CD8-positive, alpha-beta memory T cell (primary cell): ENCODE measurements at places on chromosomes 7 and 10. TPM values are rescaled to one million over a fixed set of nuclear protein-coding genes. Genes with fewer than 3 reads are reported as not detected.
A peak's percentile ranks its signal among the peaks of the same experiment; 100 is the strongest.

Gene TMEM72
- total RNA-seq = not detected

Gene AKR1B15
- total RNA-seq = not detected

Gene PLAC9
- total RNA-seq = not detected

Gene TRIM50
- not detected for total RNA-seq

Gene PNLIPRP2
- not detected for total RNA-seq

Gene CCDC6
- 53.0 TPM for total RNA-seq

Gene HYAL4
- not detected for total RNA-seq

DNA sequence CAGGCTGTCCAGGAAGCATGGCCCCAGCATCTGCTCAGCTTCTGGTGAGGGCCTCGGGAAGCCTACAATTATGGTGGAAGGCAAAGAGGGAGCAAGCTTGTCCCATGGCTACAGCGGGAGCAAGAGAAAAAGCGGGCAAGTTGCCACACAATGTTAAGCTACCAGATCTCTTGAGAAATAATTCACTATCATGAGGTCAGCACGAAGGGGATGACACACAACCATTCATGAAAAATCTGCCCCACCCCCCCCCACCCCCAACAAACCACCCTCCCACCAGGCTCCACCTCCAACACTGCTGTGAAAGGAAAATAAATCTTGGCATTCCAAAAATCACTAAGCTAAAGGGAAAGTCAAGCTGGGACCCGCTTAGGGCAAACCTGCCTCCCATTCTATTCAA lies 545.8 kb upstream of the NRP1 start:
- no peak for DNase-seq

DNA sequence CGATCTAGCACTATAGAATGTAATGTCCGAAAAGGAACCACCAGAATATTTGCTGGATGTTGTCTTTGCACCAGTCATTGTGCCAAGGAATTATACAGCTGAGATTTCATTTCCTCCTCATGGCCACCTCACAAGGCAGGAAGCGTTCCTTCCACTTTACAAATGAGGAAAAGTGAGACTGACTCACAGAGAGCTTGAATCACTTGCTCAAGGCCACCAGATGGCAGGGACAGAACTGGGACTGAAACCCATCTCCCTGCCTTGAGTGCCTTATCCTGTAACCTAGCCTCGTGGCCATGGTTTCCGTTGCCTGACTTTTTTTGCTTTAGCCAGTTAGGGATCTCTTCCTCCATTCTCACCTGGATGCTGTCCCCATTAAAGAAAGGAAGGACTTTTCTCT lies 44.7 kb upstream of the PDZD8 start:
- DNase-seq = no peak

GRCh38 chr10:47414227-47414592 lies 30.1 kb upstream of the ZNF488 start:
- DNase-seq = no peak

- no peak for DNase-seq
Observed at GRCh38 chr7:33882950-33883670, 22.2 kb upstream of the BMPER start.

- DNase-seq = no peak
Observed at GRCh38 chr10:1483246-1483645, 254.1 kb downstream of the ADARB2 start.

DNA sequence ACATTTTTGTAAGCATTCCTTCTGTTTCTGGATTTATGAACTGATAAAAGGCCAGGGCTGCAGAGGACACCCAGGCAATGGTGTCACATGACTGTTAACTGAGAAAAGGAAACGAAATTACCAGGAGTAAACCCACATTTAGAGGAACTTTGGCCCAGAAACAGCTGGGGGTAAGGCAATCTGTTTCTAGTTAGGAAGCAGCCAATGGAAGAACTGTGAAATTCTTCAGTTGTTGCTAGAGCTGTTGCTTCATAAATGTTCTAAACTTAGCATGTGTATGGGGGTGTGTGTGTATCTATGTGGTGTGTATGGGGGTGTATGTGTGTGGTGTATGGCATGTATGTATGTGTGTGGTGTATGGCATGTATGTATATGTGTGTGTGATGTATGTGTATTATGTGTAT lies 11.8 kb upstream of the PDCD4 start:
- no peak for DNase-seq

DNA sequence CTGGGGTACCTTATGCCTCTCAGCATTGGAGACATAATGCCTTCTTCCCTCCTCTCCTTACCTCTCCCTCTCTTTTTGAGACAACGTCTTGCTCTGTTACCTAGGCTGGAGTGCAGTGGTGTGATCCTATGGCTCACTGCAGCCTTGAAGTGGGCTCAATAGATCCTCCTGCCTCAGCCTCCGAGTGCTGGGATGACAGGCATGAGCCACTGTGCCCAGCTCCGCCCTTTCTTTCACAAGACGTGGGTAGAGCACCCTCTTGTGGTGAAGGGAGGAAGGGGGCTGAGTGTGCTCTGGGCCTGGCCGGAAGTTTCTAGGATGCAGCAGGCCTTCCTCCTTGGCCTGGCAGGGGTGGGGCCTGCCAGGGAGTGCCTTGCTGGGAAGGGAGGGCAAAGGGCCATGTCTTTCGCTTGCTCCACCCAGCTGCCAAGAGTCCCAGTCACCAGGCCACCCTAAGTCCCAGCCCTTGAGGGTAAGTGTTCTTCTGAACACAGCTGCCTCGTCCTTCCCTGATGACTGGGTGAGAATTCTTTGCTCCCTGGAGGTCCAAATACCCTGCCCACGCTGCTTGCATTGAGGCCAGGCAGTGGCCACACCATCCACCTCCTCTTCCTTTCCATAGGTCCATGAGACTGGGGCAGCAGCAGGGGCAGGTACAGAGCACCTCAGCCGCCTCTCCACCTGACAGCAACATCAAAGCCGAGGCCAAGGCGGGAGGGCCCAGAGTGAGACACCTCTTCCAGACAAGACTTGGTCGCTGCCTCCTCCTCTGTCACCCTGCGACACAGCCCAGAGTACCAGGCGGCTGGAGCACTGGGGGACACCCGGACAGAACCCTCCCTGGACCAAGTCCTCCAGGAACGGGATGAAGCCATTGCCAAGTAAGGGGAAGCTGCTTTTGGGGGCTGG lies 3.7 kb downstream of the ABHD11 start:
- DNase-seq = peak; percentile 79

GRCh38 chr10:24669285-24669852 lies 54.3 kb downstream of the ARHGAP21 start:
- DNase-seq = no peak

GRCh38 chr10:8975535-8975934 lies 921.0 kb downstream of the GATA3 start:
- no peak for DNase-seq

DNA sequence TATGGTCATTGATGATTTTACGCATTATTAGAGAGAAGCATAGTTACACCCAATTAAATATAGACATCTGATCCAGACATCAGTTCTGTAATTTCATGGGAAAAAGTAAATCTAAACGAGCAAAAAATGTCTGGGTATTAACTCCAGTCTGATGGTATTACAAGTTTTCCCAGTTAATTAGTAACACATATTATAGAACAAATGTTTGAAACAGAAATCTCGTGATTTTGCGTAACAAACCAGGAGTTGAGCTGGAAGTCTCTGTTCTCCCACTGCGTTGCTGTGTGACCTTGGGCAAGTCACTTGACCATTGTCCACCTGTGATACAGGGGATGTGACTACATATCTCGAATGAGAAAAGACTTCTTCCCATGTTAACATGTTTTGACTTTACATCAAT lies 43.3 kb downstream of the RBM20 start:
- no peak for DNase-seq

DNA sequence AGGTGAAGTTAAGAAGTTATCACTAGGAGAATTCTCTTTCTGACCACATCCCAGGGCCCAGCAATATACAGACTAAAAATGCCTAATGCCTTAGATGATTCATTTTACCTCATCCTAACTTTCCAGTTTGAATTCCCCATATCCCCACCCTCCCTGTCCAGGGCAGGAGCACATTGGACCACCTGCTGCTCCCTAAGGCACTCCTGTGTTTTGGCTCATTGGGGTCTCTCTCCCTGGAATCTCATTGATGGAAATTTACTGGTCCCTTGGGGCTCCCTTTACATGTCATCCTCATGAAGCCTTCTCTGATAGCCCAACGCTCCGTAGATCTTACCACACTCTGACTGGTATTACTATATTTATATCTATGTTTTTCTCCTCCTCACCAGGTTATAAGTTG lies 2.7 kb downstream of the IL2RA start:
- no peak for DNase-seq

GRCh38 chr7:28685644-28686417 lies 272.3 kb downstream of the TRIL start:
- peak; percentile 52 for DNase-seq

GRCh38 chr7:106768324-106768751 lies 96.7 kb upstream of the PIK3CG start:
- peak; percentile 5 for DNase-seq

DNA sequence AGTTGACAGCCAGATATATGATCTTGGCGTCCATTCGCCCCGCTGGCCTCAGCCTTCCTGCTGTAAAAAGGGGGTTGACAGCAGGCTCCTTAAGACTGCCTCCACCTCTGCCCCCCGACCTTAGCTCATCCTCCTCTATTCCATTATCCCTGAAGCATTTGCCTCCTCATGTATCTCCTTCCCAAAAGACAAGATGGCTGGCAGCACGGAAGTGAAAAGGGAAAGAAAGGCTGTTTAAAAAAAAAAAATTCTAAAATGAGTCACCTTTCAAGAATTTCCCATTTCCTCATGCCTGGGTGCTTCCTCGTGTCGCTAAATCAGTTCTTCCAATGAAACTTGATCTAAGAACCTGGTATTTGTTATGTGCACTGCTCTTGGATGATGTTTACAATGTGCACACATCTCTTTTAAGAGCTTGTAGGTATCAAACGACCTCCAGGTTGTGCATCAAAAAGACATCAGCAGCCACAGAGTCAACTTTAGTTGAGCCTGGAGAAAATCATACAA lies 1.7 kb downstream of the SCRN1 start:
- no peak for DNase-seq

DNA sequence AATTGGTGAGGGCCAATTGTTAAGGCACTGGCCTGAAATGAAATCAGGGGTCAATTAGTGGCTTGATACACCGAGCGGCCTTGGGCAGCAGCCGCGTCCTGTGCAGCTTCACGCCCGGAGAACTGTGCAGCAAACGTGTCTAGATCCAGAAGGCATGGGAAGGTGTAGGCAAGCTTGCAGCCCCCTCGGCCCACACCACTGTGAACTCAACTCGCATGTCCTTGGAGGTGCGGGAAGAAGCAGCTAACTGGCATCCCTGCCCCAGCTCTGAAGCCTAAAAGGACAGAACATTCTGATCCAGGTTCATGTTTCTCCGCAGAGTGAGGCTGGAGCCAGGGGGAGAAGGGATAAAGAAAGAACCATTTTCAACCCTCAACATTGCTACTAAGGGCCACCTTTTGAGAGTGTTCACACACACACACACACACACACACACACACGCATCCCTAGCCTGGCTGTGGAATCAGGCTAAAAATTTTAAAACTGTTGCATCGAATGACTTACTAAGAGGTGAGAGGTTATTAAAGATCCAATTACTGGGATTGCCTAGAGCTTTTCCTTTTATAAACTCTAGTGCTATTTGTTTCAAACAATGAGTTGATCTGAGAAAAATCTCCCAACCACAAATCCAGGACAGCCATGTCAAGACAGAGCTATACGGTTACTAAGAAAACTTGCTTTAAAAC lies 104.0 kb downstream of the PARP12 start:
- DNase-seq = no peak

DNA sequence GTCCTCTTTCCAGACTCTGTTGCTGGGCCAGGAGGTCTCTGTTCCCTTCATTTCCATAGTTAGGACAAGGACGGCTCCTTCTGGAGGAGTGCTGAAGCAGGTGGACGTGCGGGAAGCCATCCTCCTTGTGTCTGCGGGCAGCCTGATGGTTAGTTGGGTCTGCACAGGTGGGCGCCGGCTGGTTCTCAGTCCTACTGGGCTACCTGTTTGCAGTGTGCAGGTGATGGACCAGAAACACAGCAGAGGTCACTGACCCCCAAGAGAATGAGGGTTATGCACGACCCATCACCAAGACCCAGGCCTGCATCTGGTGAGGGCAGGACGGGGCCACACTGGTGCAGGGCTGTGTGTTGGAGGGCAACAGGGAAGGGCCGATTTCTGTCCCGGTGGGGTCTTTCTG lies 7.8 kb downstream of the RARRES2 start:
- no peak for DNase-seq

- DNase-seq = no peak
Observed at GRCh38 chr7:50981743-50982142, 199.0 kb upstream of the GRB10 start.

DNA sequence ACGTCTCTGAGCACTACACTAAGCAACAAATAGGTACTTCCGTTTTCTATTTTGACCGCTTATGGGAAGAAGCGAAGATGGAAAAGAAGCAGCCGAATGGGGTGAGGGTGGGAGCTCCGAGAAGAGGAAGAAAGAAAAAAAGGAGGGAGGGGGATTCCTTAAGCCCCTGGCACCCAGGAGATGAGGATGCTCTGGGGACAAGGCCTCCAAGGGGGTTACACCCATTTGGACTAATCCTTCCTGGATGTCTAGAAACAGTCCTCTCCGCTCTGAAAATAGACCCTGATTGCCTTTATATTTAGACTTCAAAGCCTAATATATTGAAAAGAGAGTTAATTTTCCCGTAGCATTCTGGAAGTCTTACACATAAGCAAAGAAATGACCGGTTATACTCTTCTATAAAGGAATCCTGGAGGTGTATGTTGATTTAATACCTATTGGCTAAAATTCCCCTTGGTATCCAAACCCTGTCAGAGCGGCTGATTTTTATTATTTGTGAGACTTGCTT lies 676 bp upstream of the HTR7 start:
- DNase-seq = no peak

DNA sequence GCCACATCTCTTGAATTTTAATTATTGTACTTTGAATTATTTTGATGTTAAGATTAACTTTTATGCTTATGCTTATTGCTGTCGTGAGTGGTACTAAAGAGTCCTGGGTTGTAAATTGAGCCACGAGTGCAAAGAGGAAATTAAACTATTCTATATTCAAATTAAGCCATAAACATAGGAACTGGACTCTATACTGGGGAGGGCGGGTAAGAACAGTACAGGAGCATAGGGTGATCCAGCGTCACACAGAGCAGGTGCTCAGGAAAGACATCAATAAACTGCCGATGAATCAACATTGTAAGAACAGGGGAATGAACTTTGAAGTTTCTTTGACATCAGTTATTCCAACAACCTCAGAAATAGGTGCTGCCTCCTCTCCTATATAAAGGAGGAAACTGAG lies 219.6 kb downstream of the CACNB2 start:
- no peak for DNase-seq

DNA sequence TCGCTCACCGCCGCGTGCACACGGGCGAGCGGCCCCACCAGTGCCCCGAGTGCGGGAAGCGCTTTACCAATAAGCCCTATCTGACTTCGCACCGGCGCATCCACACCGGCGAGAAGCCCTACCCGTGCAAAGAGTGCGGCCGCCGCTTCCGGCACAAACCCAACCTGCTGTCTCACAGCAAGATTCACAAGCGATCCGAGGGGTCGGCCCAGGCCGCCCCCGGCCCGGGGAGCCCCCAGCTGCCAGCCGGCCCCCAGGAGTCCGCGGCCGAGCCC lies 3.3 kb downstream of the REPIN1 start:
- no peak for DNase-seq

DNA sequence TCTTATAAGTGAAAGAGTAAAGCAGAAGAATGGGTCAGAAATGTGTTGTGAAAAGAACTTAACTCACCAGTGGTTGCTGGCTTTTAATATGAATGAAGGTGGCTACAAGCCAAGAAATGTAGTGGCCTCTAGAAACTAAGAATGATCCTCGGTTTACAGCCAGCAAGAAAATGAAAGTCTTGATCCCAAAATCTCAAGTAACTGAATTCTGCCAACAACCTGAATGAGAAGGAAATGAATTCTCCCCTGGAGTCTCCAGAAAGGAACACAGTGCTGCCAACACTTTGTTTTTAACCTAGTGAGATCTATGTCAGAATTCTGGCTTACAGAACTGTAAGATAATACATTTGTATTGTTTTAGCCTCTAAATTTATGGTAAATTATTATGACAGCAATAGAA lies 193.0 kb downstream of the FZD1 start:
- no peak for DNase-seq
